AG09319 (cell line): ENCODE measurements at places on chromosomes 1 and 21.

DNA sequence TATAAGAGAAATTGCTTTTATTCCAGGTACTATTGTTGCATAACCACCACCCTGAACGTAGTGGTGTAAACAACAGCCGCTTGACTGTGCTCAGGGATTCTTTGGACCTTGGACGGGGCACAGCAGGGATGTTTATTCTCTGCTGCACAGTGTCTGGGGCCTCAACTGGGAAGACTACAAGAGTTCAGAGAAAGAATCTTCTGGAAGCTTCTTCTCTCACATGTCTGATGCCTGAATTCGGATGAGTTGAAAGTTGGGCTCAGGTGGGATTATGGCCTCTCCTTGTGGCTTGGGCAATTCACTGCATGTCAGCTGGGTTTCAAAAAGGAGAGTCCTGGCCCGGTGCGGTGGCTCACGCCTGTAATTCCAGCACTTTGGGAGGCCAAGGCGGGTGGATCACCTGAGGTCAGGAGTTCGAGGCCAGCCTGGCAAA is 19.0 kb upstream of the SSBP3 start:
- no peak for DNase-seq

GRCh38 chr1:39061951-39062350 is 35.8 kb downstream of the NDUFS5 start:
- peak; percentile 15 for DNase-seq

- no peak for DNase-seq
Observed at GRCh38 chr1:17805869-17806684, 50.9 kb downstream of the ACTL8 start.

DNA sequence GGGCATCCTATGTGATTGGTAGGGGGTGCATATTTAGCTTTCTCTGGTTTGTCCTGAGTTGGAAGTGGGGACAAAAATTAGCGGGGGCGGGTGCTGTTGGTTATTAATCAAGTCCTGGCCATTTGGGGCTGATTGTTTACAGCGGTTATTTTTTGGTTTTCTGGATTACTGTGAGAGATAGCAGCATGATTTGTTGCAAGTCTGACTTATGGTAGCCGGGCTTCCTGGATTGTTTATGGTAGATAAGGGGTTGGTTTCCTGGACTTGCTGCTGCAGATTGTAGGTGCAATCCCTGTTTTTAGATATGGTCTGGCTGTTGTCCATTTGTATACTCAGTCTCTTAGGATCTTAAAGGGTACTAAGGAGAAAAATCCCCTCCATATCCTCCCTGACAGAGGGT is 12.1 kb upstream of the PROK1 start:
- DNase-seq = no peak

- peak; percentile 66 for DNase-seq
Observed at GRCh38 chr1:115545791-115546733, 95.7 kb upstream of the VANGL1 start.

- no peak for DNase-seq
Observed at GRCh38 chr1:23524163-23524562, 6.9 kb downstream of the E2F2 start.

GRCh38 chr1:204713541-204713940 is 28.0 kb upstream of the LRRN2 start:
- DNase-seq = no peak

DNA sequence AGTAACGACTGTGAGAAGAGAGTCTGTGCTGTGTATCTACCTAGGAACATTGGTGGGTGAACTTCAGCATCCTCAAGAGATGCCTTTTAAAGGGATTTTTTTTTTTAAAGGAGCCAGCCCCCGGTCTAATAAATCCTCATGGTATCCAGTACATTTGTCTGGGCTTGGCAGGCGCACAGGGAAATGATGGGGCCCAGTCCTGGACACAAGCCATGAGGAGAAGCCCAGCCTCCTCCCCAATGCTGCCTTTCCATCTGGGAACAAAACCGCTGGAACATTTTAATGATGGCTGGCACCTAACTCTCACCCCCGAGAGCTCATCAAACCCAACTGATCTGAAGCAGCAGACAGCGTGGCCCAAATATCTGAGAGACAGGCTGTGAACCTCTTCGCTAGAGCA is 64.2 kb downstream of the ACOT7 start:
- no peak for DNase-seq

DNA sequence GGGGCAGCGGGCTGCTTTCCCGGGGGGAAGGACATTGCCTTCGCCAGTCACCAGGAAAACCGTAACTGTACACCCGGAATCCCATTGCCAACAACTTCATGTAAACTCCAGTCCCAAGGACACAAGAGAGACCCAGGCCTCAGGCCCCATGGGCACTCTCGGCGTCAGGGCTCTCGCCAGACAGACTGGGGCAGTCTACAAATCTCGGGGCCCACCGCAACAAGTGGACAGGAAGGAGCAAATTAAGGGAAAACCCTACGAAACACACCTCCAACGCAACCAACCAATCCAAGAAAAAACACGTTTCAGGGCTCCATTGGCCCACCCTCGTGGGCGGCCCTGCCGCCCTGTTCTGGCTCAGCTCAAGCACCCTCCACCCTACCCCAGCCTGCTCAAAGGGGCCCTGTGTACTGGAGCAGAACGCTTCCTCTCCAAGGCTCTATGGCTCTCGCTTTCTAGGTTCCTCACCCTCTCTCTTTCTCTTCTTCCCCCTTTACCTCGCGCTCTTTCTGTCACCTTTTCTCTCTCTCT is 4.6 kb upstream of the ZNF678 start:
- DNase-seq = no peak

- no peak for DNase-seq
Observed at GRCh38 chr1:25703671-25704266, 87.2 kb downstream of the MAN1C1 start.

DNA sequence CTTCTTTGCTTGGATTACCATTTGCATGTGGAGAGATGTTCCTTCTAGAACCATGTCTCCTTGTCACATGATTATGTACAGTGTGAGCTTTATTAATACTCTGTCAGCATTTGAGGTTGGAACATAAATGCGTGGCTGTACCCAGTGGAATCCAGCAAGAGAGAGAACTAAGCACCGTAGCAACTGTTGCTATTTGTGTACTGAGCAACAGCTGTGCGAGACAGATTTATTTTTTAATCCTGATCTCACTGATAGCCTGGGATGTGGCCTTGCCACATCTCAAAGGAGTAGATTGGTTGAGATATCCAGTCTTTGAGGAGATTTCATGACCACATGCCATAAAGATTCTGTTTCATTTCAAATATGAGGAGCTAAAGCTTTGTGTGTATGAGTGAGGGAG is 43.4 kb downstream of the KIF1B start:
- DNase-seq = peak; percentile 65

GRCh38 chr1:184044603-184045376 is 6.7 kb upstream of the TSEN15 start:
- DNase-seq = no peak

DNA sequence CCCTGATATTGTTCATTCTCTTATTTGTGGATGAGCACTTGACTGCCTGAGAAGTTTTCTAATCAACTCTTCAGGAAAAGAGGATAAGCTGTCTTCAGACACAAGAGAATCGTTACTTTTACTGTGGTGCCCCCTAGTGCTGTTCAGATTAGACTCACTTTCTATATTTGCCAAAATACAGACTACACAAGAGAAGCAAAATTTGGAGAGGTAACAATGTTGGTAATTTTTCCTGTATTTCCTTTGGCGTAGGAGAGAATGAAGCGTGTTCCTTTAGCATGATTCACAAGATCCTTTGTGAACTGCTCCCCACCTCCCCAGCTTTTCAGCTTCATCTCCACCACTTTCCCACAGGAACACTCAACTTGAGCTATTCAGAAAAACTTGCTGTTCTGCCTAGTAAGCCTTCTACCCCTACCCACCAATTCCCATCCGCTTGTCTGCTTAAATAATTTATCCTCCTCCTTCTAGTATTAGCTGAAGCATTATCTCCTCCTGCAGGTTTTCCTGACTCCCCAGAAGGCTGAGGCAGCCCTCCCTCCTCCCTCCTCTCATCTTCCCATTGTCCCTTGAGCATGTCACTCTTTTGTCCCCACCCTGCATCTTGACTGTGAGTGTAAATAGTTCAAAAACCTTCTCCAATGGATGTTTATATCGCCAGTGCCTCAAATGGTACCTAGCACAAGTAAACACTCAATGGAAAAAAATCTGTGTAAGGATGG is 4.5 kb downstream of the TNFSF4 start:
- peak; percentile 44 for DNase-seq

- DNase-seq = no peak
Observed at GRCh38 chr1:78712467-78713051, 62.9 kb downstream of the IFI44 start.

DNA sequence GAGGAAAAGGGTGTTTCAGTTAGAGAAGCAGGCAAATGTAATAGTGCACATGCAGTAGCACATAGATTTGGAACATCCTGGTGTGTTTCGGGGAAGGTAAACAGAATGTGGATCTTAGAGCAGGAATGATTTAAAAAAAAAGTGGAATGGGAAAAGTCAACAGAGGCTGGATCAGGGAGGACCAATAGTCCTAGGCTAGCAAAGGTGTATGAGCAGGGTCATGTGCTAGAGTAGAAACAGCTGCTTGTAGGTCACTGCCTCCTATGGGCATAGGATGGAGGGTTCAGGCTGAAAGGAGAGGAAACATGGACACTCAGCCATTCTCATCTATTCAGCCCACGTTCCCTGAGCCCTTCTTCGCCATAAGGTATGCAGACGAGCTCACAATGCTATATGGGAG is 3.7 kb upstream of the KPNA6 start:
- no peak for DNase-seq

DNA sequence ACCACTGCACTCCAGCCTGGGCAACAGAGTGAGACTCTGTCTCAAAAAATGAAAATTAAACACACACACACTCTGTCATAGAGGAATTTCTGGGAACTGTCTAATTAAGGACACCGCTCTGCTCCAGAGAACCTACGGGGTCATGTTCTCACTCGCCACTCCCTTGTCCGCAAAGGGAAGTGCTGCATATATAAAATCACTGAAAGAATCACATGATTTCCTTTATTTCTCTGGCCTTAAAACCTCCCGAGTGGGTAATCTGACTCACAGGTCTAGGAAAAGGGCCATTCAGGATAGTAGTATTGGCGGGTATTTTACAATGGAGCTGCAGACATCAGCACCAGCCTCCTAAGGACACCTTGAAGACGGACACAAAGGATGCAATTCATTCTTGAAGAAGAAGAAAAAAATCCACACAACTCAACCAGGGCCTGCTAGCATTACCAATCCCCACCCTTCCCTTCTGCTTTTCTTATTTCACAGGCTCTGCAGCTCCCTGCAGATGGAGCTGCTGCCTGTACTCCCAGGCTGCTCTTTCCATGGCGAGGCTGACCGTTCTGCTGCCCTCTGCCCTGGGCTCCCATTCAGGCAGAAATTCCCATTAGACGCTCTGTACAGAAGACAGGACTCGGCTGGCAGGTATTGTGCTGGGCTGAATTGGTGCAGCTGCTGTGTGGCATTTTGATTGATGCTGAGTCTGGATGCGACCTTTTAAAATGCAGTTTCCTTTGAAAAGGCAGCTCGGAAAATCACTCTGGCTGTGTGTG is 53.3 kb upstream of the FAM89A start:
- no peak for DNase-seq

DNA sequence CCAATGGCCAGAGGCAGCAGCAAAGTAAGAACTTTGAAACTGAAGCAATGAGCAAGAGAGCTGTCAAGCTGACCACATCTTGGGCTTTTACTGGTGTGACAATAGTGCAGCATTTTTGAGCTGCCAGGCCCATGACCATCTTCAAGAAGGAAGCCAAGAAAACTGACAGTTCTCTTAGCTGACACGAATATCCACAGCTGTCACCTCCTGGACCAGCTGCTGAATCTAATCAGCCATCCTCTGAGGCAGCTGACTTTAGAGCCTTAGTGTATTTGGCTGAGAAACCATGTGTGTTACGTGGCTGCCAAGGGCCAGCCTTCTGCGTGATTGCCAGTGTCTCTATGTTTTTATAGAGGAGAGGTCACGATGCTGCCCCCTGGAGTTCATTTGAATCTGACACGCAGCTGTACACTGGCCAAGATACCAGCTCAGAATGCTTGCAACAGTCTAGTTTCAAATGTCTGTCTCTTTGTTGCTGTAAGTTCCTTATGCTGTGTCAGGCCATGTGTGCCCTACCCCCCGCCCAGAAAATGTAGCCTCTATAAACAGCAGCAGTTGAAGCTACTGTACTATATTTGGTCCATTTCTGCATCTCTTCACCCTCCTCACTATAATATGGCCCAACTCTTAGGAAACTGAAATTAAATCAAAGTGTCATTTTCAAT is 39.7 kb downstream of the PALMD start:
- peak; percentile 87 for DNase-seq

GRCh38 chr1:213973129-213973528 is 14.6 kb upstream of the PROX1 start:
- no peak for DNase-seq

GRCh38 chr1:107152395-107152794 is 11.6 kb downstream of the NTNG1 start:
- DNase-seq = no peak

DNA sequence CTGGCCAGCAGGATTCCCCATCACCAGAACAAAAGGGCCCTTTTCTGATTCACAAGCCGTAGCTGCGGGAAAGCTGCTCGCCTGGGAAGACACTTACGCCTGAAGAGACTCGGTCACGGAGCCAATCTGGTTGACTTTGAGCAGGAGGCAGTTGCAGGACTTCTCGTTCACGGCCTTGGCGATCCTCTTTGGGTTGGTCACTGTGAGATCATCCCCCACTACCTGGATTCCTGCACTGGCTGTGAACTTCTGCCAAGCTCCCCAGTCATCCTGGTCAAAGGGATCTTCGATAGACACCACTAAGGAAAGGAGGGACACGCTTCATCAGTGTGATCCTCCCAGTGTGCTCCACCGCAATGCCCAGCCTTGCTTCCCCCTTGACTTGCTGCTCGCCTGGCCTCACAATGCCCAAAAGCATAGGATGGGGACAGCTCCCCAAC is 14.7 kb downstream of the ENO1 start:
- no peak for DNase-seq

DNA sequence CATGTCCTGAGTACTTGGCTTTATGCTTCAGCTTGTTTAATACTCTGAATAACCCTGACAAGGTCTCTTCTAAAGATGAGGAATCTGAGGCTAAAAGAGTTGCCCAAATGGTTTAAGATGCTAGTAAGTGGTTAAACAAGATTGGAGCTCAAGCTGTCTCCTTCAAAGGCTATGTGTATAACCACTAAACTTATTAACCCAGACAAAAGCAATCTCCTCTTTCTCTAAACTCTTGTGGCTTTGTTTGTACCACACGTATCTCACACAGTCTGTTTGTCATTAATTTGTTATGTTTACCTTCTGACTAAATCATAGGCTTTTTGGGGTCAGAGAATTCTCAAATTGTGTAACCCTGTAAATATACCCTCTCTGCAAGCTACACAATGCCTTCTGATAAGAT is 89.9 kb downstream of the HMCN1 start:
- peak; percentile 31 for DNase-seq
